ENCODE measurements at places on chromosomes 7 and 10. TPM values are rescaled to one million over a fixed set of nuclear protein-coding genes. Genes with fewer than 3 reads are reported as not detected.

DNA sequence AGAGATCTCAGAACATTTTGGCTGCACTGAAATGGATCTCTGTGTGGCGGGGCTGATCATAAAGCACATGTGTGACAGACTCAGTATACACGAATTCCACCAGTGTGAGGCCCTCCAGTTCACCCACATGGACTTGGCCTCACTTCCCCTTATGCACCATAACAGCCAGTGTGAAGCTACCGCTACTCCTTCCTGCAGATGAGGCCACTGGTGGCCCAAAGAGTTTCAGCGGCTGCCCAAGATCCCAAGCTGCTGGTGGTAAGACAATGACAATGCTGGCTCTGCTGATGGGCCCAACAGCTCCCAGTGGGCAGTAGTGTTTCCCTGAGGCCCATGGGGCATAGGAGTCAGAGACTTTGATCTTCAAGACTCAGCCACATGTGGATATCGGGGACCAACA lies 21.0 kb upstream of the C10orf71 start:
- no peaks in the 10 kb centered on the region for H3K36me3 ChIP-seq
- H3K4me1 ChIP-seq = peaks cover 14% of the 10 kb centered on the region
- DNase-seq = no peak
- H3K27ac ChIP-seq = no peak overlapping the region
- no peaks in the 10 kb centered on the region for H3K27me3 ChIP-seq

DNA sequence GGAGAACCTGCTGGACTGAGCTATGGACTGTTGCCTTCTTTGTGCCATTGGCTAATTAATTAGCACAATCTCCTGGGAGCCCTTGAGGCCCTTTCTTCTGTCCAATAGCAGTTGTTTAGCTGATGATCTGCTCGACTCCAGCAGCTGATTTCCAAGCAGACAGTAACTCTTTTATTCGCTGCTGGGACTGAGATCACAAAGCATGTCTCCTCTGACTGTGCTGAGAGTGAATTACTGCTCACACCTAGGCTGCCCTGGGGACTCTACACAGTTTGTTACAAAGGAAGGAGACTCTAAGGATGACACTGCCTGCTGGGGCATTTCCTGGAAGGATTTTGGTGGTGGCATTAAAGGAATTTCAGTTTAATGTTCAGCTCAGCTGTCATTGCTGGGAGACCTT lies 31.4 kb downstream of the CASP7 start:
- no peak overlapping the region for H3K27ac ChIP-seq
- H3K4me1 ChIP-seq = peaks cover 11% of the 10 kb centered on the region
- no peaks in the 10 kb centered on the region for H3K27me3 ChIP-seq
- no peak overlapping the region for H3K4me3 ChIP-seq
- DNase-seq = no peak

GRCh38 chr10:124614003-124614659 lies 130.0 kb downstream of the FAM53B start:
- H3K27me3 ChIP-seq = no peaks in the 10 kb centered on the region
- H3K4me3 ChIP-seq = no peak overlapping the region
- DNase-seq = no peak
- peaks cover 38% of the 10 kb centered on the region for H3K4me1 ChIP-seq
- peak overlapping the region; percentile 60 for H3K27ac ChIP-seq

DNA sequence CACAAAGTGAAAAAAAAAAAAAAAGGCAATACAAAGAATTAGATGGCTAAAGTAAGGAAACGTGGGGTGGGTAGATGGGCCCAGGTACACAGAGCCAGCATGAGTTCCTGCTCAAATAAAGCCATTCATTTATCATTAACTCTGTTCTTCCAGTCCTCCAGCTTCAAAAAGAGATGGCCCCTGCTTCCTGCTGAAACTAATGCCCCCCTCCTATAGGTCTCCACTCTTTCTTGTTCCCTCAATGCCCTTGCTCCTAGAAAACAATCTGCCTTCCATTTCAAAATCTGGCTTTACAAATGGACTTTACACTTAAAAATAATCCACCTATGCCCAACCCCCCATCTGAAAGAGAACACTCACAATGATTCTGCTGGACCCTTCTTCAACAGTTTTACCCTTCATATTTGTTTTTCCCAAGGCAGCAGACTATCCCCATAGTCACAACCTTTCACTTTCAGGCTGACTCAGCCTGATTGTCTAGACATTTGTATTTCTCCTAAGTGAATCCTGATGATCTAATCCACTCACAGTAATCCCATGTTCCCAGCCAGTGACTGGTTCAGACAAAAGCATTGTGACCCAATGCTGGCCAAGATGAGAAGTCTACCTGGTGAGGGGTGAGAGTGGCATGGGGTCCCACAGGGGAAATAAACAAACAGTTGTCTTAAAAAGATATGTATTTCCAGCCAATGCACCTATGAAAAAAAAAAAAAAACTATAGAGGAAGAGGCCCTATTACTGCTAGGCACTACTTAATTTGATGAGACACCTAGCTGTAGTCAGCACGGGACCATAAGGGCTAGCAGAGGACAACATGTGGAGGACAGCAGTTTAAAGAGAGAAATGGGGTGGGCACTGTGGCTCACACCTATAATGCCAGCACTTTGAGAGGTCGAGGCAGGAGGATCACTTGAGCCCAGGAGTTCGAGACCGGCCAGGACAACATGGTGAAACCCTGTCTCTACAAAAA lies 74.6 kb upstream of the GRID1 start:
- no peaks in the 10 kb centered on the region for H3K27me3 ChIP-seq
- no peak overlapping the region for H3K4me3 ChIP-seq
- peaks cover 78% of the 10 kb centered on the region for H3K36me3 ChIP-seq
- peak overlapping the region; percentile 3 for H3K27ac ChIP-seq
- DNase-seq = no peak

DNA sequence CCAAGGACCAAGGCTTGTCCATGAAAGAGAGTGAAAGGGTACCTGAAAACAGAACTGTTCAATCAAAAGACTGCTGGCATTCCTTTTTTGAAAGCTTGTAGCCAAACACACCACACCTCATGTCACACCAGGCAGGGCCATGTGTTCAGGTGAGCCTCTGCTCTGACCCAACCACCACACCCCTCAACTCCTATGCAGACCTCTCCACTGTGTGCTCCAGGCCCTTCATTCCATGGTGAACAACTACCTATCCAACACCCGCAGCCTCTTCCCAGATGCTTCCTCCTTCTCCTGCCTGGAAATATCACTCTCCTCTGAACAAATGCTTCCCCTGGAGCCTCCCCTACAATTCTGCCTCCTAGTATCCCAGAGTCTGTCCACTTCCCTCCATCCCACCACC lies 166.6 kb downstream of the AVL9 start:
- H3K4me1 ChIP-seq = no peaks in the 10 kb centered on the region
- no peak overlapping the region for H3K27ac ChIP-seq
- H3K27me3 ChIP-seq = no peaks in the 10 kb centered on the region
- H3K36me3 ChIP-seq = no peaks in the 10 kb centered on the region
- H3K4me3 ChIP-seq = no peak overlapping the region

GRCh38 chr10:86785968-86786367 lies 29.5 kb downstream of the BMPR1A start:
- H3K36me3 ChIP-seq = no peaks in the 10 kb centered on the region
- no peaks in the 10 kb centered on the region for H3K4me1 ChIP-seq
- H3K4me3 ChIP-seq = no peak overlapping the region

The LMBR1 gene
- 75.2 TPM for total RNA-seq

The MSS51 gene
- 2.8 TPM for total RNA-seq

The SEMA4G gene
- 0.82 TPM for total RNA-seq
